DMS79 treated with DMSO at 0.1 percent for 48 hours (cell line): ENCODE measurements at places on chromosomes 11 and 22.
A peak's percentile ranks its signal among the peaks of the same experiment; 100 is the strongest.

GRCh38 chr22:50361222-50361621 is 18.1 kb downstream of the PPP6R2 start:
- no peak for DNase-seq

- no peak for DNase-seq
Observed at GRCh38 chr11:43558146-43558545, 122.4 kb upstream of the HSD17B12 start.

DNA sequence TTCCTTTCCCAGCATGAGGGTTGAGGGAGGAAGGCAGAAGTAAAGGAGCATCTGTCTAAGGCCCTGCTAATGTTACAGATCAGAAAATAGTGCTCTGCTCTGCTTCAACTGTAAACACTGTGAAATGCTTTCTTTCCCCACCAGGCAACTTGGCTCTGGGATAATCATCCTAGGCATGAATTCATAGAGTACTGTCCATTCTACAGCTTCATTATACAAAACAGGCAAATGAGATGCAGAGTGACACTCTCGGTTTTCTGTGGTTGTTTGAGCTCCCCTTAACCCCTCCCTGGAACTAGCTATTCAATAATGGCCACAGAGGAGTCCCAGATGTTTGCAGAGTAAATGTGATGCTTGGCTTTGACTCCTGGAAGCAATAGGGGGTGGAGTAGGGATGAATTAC is 184.3 kb upstream of the CTSC start:
- no peak for DNase-seq

DNA sequence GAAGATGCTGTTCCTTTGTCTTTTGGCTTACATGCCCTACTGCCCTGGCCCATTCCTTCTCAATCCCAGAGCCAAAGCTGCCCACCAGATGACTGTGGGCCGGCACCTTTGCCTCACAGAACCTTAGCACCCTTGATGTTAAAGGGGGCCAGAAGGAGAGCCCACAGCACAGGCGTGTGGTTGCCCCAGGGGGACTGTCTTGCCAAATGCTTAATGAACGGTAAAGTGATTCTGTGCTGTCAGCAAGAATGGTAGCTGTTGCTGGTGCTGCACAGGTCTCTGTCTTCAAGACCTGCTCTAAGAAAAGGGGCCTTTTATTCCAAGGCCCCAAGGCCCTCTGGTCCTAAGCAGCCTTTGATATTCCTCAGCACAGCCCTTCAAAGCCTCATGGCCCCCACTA is 113.3 kb downstream of the MORC2 start:
- DNase-seq: no peak

DNA sequence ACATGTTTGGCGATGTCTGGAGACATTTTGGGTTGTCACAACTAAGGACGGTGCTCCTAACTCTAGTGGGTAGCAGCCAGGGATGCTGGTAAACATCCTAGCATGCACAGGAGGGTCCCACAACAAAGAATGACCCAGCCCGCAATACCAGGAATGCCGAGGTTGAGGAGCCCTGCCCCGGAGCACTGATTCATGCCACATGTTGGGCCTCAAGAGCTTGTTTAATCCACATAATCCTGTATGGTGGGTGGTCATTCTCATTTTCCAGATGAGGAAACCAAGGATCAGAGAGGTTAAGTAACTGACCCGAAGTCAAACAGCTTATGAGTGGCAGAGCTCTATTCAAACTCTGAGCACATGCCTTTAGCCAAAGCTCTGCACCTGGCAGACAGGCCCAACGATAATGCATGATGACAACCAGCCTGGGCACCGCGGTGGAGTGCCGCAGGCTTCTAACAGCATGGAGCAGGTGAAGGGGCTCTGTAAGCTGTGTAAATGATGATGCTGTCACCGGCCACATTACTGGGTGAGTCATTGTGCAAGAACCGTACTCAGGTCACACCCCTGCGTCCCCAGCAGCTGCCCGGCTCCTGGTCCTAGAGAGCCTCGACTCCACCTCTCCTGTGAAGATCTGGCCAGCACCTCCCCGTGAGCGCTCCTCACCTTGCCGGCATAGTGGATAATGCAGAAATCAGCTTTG is 58.6 kb downstream of the APOL1 start:
- no peak for DNase-seq

- no peak for DNase-seq
Observed at GRCh38 chr11:30467176-30467575, 119.0 kb downstream of the MPPED2 start.

GRCh38 chr11:119341222-119342022 is 739 bp upstream of the C1QTNF5 start:
- no peak for DNase-seq

DNA sequence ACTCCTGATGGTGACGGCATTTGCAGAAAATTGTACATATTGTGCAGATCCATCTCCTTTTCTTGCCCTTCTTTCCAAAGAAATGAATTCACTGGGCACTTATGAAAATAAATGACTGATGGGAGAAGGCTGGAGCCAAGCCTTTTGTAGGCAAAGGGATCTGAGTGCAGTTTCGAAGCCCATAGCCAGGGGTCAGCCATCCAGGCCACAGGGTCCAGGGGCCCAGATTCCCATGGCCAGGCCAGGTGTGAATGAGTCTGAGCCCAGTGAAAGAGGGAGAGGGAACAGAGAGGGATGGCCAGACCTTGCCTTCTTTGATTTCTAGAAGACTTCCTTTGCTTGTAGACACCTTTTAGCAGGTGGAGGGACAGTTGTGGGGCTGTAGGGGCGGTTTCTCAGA is 209.1 kb downstream of the KIRREL3 start:
- no peak for DNase-seq

- DNase-seq: no peak
Observed at GRCh38 chr22:39314251-39314971, 5.0 kb downstream of the RPL3 start.

DNA sequence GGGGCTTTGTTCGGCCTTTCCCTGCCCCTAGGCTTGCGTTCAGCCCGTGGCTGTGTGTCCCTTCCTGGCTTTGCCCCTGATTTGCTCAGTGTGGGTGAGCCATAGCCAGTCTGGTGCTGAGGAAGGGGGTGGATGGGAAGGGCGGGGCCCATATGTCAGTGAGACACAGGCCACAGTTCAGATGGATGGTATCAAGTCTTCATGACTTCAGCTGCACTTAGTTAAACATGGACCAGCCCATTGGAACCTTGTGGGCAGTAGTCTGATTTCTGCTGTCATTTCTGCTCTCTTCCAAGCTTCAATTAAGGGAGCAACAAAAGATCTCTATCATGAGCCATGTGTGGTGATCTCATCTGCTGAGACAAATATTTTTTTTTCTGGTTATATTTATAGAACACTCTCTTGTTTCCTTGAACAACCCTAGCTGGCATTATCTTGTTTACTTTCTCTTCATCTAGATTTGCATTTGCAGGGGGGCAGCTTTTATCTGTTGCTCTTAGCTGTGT is 21.6 kb upstream of the PEX26 start:
- DNase-seq: no peak

DNA sequence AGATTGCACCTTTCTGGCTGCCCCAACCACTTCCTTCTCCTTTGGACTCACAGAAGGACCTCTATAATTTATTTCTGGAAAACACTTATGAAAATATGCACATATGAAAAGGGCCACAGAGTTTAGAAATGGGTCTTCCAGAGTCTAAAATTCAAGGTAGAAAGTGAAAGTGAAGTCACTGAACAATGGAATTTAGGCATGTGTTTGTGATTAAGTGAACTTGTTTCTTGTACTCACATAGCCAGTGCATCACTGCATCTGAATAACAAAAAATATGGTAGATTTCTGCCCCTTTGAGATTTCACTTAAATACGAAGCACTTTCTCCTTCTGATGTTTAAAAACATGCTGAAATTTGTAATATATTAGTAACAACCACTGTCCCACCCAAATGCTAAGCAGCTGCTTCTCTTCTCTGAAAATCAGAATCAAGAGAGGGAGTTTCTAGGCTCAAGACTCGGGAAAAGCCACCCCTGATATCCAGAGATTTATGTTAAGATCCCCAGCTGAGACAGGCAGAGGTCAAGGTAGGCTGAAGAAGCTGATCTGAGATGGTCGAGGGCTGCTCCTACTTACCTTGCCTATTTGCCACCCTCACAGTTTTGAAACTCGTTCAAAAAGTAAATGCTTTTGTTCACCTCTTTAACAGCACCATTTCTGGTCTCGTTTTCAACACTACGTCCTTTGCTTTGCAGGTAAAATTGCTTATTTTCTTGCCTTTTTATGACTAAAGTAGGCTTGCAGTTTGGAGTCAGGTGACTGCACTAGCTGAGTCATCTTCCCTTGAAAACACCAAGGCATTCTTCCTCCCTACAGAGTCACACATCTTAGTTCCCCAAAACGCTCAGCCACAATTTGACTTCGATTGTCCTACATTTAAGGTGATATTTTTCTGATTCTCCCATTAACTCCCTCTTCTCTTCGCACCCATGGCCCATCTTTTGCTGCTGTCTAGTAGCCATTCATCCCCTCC is at the start of gene XKR3:
XKR3 (minus strand) TSS at position 696 of the 972 bp plus-strand sequence. CDS start 17,338 bp downstream, outside the sequence.
- DNase-seq: no peak

DNA sequence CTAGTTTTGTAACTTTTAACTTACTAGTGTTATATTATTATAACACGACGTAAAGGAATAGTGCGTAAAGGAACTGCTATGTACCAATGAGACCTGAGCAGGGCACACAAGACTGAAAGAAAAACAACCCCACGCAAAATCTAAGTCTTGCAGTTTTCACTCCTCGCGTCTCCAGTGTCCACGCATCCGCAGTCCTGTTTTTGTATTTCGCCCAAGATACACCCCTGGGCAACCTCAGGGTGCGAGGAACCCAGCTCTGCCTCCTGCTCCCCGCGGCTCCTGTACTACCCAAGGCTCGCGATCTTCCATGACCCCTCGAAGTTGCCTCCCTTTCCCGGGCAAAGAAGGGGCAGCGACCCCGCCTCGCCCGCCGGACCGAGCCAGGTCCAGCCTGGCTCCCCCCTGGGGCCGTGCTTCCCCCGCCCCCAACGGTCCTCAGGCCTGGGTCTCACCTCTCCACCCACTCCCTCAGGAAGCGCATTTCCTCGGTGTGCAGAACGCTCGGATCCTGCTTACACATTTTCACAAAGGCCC is 393 bp downstream of the ST13 start:
- no peak for DNase-seq

GRCh38 chr22:45202333-45203149 is 38.2 kb downstream of the KIAA0930 start:
- no peak for DNase-seq

- DNase-seq: no peak
Observed at GRCh38 chr22:42317008-42317407, 46.6 kb upstream of the TCF20 start.

DNA sequence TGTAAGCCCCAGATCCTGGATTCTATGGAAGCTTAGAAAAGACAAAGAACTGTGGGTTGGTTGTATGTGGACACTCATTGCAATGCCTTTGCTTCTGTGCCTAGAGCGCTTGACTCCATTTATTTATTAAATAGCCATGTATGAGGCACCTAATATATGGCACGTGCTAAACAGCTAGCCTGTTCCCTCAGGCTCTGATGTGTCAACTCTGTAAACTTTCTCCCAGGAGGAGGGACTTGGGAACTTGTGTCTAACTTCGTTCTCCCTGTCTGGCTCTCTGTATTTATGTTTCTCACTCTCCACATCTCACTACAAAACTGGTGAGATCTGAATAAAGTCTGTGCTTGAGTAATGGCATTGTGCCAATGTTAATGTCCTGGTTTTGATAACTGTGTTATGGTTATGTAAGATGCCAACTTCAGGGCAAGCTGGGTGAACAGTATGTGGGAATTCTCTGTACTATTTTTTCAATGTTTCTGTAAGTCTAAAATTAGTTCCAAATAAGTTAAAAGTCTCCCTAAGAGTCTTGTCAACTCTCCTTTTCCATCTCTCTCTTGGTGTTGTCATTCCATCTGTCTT is 34.1 kb upstream of the ZBTB16 start:
- no peak for DNase-seq

DNA sequence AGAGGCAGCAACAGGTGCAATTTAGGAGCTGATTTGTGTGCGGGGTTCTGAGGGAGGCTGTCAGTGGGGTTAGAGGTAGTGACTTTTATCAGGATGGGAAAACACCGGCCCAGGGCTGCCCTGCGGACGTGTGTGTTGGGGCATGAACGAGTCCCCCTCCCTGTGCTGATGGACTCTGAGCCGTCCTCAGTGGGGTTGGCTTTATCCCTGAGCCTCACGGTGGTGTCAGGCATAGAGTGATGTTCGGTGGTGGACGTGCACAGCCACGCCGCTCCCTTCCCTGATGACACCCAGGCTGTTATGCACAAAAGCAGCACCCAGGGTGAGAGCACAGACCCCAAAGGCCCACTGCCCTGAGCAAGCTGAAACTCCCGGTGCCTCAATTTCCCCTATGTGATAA is 809.1 kb downstream of the BRD1 start:
- DNase-seq: no peak

DNA sequence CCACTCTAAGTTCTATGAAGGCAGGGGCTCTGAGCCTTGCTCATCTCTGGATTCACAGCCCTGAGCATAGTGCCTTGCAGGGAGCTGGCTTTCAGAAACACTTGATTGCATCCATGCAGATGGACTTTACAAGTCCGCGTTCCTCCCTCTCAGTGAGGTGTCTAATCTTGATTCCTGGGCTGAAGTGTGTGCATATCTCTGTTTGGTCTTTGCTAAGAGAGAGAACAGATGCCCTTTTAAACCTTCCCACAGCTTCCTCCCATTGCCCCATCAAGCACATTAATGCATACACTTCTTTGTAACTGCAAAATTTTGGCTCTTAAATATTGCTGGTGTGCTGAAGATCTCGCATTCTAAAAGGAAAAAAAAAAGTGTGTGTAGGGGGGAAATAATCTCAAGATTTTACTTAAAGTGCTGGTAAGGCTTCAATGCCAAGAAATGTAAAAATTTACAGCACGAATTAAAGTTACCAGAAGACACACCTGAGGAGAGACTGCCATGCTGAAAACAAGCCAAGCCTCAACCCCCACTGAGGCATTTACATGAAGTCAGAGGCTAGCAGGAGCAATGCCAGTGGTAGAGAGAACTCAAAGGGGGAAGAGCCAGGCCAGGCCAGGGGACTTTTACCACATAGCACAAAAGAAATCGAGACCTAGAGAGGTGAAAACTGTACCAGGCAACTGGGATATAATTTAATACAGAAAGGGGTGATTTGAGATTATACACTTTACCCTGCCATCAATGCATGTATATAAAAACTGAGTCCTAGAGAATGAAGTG is 492.1 kb downstream of the SOX6 start:
- DNase-seq: no peak

DNA sequence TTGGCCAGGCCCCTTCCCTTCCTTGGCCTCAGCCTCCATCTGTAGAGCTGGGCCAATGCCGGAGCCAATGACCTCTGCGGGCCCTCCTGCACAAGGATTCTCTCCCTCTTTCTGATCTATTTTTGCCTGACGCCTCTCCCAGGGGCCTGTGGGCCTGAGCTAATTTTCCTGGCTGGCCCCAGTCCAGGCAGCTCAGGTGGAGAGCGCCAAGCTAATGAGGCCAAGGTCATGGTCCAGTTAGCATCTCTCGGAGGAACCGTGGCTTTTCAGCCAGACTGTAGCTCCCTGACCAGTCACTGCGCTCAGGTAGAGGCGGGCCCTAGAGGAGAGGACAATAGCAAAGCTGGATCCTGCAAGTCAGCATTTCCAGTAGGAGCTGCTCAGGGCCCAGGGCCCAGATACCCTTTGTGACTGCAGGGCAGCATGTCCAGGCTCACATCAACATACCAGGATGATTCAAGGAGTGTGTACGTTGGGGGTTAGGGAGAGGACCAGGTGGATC is 43.5 kb downstream of the APOL3 start:
- DNase-seq: peak; percentile 49
